ENCODE measurements at places on chromosomes 6 and 20.
A peak's percentile ranks its signal among the peaks of the same experiment; 100 is the strongest.

DNA sequence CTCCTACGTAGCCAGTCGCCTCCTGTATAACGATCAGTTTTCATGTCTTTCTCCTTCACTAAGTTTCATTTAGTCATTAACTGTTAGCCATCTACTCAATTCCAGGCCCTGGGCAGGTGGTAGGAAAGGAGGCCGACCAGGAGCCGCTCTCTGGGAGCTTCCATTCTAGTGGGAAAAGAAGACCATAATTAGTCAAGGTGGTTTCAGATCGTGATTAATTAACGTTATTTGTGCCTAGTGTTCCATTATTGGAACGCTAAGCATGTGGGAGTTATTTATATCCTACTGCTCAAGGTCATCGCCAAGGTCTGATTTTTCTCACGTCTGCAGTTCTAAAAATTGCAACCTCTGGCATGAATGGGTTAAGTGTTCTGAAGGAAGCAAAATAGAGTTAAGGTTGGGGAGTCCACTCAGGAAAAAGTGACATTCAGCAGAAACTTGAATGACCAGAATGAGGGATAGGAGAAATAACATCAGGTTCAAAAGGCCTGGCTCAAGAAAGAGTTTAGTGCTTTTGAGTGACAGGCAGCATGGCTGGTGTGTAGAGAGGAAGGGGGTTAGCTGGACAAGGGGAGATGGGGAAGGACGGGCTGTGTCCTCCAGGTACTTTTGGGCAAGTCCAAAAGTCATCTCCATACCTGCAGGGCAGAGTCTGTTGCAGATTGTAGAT, 812 bp downstream of the SLC9A8 start:
- no peak for DNase-seq

GRCh38 chr6:6741264-6741663, 152.7 kb downstream of the LY86 start:
- no peak for DNase-seq

DNA sequence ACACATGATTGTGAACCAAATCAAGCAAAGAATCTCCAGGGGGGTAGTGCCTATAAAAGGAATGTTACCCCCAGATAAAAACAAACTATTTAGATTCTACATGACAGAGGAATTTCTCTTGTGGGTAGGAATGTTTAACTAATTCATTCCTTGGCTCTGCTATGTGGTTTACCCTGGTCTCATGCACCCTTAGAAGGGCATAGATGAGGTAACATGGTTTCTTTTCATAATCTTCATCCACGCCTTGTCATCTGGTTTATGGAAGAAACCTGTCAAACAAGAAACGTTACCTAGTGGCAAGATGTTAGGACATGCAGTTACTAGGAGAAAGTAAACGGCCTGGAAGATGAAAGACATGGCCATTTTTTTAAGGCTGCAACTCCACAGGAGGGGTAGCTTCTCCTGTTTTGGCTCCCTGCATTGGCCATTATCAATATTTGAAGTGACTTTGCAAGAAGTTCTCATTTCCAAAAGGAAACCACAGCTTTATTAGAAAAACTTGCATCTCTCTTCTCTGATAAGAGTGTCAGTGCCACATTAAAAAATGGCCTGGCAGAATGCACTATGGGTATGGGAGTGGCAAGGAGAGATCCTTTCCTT, 45.5 kb downstream of the STX11 start:
- DNase-seq, result no peak

GRCh38 chr6:162690158-162690557, 37.4 kb downstream of the PRKN start:
- no peak for DNase-seq

GRCh38 chr20:50913690-50914375, 17.4 kb downstream of the ADNP start:
- no peak for DNase-seq

DNA sequence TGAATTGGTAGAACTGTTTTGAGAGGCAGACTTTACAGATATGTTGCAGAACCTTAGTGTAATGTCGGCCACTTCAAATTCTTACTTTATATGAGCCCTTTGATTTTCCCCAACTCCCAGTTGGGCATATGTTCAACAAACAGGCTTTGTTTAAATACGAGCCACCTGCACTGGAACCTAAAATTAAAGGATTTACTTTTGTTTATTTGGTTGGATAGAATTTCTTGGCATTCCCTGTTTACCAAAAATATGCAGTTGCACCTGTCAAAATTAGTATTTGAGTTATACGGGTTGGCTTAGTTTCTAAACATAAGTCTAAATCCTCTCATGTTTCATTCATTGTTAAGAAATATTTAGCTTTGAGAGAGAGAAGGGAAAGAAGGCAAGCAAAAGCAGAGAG, 2.4 kb upstream of the GLYATL3 start:
- no peak for DNase-seq

- no peak for DNase-seq
Measured at GRCh38 chr6:107554918-107555317, 65.0 kb downstream of the SOBP start.

- DNase-seq, result no peak
Measured at GRCh38 chr6:22928775-22929174, 359.4 kb downstream of the HDGFL1 start.

GRCh38 chr6:15376900-15377487, 131.1 kb downstream of the JARID2 start:
- DNase-seq, result no peak

GRCh38 chr6:54467384-54467783, 159.1 kb downstream of the TINAG start:
- DNase-seq, result no peak

DNA sequence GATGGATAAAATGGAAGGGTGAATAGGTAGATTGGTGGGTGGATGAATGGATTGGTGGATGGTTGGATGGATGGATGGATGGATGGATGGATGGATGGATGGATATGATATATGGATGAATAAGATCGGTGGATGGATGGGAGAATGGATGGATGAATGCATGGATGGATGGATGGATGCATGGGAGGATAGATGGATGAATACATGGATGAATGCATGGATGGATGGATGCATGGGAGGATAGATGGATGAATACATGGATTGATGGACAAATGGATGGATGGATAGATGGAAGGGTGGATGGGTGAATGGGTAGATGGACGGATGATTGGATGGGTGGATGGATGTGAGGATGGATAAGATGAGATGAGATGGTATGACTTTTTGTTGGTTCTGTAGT, 95.7 kb upstream of the DUSP22 start:
- DNase-seq, result no peak

- DNase-seq, result no peak
Measured at GRCh38 chr6:26383624-26384417, 913 bp downstream of the BTN2A2 start.

- DNase-seq, result no peak
Measured at GRCh38 chr20:54351371-54352136, 123.8 kb upstream of the DOK5 start.

- DNase-seq, result no peak
Measured at GRCh38 chr20:40262219-40262618, 426.8 kb downstream of the MAFB start.

- DNase-seq, result no peak
Measured at GRCh38 chr6:43444036-43444435, 11.3 kb downstream of the DLK2 start.

DNA sequence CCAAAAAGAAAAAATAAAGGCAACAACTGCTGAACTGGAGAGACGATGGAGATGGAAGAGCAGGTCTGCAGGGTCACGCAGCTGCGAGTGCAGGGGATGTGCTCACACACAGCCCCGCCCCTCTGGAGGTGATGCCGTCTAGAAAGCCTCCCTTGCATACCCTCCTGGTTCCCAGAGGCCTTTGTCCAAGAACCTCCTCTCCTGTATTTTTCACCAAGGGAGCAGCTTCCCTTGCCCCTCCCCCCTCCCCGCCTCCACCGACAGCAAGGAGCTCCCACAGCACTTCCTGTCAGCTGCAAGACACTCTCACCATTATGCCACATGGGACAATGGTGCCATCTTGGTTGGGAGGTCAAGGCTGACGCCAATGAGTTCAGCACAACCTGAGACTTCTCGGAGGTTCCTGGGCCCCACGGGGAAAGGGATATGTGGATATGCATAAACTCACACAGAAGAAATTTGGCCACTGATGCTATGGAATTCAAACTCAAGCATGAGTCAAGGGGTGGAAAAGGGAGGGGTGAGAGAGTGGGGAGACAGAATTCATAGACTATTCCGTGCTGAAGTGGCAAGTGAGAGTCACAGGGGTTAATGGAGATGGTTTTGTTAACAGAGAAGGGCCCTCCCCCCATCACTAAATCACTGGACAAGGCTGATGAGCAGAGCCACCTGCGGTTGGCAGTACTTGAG, 132.9 kb downstream of the SCML4 start:
- no peak for DNase-seq

- DNase-seq, result no peak
Measured at GRCh38 chr6:150503041-150503440, 96.6 kb upstream of the PLEKHG1 start.

- DNase-seq, result peak; percentile 63
Measured at GRCh38 chr6:33904050-33904746, 100.4 kb upstream of the MLN start.

DNA sequence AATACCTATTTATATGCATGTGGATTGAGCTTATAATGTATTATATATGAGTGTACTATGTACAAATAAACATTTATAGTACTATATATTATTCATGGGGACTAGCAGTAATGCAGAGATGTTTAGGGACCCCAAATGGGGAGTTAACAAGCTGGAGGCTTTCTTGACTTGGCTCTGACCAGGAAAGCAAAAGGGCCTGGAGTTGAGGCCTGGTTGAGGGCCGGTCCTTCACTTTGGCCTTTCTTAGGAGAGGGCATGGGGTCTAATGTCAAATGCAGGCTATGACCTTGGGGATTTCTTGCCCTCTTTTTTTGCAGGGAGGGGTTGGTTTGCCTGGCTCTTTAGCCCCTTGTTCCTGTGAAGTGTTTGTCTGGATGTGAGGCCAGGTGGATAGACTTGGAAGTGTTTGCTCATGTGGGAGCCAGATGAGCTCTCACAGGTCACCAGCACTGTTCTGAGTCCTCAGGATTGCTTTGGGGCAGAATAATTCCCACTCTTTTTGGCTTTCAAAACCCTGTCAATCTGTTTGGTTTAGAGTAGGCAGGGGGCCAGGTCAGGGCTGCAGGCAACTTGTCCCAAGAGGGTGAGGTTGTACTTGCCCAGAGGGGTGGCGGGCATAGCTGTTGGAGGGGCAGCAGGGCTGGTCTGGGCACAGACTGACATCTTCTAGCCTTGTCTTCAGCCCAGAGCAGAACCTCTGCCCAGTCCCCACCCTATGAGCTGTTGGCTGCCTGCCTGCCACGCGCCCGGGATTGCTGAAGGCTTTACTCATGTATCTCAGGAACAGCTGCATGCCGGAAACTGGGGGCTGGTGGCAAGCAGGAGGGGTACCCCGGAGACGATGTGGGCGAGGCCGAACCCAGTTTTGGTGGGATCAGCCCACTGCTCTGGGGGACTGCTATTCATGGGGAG, 14.6 kb downstream of the TJAP1 start:
- DNase-seq, result peak; percentile 84

DNA sequence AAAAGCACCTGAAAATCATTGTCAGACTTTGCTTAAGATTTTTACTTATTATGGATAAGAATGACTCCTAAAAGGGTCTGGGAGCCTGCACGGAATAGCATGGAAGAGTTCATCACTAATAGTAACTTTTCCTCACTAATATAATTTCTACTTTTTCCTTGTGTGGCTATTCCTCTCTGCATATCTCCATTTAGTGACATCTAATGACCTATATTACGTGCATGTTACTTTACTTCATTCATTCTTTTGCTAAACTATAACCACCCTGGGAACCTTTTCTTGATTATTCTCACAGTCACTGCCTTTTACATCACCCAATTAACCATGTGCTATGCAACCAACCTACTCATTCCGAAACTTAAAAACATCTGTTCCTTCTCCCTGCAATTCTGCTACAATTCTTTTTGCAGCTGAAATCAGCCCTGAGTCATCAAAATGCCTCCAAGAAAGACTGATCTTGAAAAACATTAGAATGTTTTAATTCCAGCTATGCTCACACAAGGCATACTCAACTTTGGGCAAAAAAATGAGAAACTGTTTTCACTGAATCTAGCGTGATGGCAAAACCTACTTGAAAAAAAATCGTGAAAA, 313.3 kb downstream of the RNGTT start:
- no peak for DNase-seq

GRCh38 chr6:118469468-118469867, 78.6 kb upstream of the PLN start:
- DNase-seq, result no peak

DNA sequence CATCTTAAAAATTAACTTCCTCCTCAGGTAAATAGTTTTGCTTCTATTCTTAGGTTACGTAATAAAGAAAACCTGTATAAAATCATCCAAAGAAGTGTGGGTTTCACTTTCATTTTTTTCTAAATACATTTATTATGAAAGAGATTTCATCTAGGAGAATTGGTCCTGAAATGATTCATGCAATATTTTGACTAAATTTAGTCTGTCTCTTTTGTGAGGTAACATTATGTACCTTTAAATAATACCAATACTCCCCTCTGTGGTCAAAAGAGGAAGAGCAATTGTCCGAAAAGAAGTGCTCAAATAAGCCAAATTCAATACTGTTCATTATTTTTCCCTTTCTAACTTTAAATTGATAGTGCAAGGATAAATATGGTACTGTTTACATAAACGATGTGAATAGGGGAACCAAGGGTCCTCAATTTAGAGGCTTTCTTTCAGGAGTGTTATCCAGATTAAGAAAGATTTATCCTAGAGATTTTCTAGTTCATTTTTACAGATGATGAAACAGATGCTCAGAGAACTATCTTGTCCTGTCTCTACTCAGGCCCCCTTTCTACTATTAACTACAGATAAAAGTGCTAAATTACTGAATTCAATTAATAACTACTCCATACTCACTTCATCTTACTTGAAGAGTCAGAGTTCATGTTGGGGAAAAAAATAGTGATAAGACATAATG, 26.2 kb downstream of the CYP39A1 start:
- no peak for DNase-seq

DNA sequence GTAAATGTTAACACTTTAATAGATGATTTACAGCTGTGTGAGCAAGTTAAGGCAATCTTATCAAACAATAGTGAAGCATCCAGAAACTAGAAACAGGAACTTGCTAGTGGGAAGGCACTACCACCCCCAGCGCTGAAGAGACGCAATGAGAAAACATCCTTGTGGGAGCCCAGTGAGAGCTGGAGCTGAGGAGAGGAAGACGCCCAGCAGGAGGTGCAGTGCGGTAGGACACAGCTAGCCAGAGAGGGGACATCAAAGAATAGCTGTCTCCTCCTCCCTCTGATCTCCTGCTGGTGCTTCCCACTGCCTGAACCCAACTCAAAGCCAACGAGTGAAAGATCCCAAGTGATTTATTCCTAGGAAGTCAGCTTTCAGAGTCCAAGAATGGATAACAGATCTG, 140.3 kb downstream of the COL12A1 start:
- no peak for DNase-seq
